ENCODE measurements at places on chromosomes 2 and 18.

- DNase-seq: no peak
Measured at GRCh38 chr2:40016151-40016885, 237.3 kb upstream of the THUMPD2 start.

GRCh38 chr2:173431191-173431590 lies 76.5 kb downstream of the CDCA7 start:
- no peak for DNase-seq

GRCh38 chr2:73386342-73386868 lies 769 bp downstream of the ALMS1 start:
- DNase-seq: no peak

DNA sequence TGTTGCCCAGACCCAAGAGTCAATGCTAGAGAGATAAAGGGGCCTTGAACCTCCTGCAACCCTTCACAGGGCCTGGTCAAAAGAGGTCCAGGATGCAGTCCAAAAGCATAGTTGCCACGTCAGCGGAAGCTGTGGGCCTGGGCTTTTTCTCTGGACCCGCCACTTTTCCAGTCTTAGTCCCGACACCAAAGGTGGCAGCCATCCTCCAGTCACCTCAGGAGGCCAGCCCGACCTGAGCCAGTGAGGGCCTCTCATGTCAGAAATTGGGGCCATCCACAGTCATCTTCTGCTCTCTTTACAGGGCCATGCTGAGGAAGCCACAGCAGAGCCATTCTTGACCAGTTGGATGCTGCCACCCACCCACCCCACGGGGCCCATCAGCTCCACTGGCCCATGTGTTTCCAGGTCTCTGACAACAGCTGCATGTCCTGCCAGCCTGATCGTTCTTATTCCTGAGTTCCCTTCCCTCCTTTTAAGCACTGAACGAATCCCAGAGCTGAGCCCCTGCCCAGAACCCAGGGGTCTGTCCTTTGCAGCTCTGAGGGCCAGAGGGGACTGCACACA lies 34.1 kb upstream of the KLHL29 start:
- DNase-seq: no peak

DNA sequence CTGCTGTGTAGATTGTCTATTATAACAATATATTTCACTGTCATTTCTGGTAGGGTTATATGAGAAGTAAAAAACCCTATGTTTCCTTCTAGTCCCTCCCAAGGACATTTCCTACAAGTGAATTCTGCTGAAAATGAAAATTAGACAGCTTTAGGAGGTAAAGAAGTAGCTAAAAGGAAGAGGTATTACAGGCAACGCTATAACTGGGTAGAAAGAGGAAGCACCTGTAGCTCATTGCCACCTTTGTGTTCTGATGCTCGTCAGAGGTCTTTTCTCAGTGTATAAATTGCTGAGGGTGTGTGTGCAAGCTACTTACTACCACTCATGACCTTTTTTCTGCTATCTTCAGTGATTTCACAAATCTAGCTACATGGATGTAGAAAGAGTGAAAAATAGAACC lies 1.4 kb downstream of the DNAJC10 start:
- DNase-seq: no peak

GRCh38 chr2:227816507-227817294 lies 3.1 kb downstream of the CCL20 start:
- DNase-seq: no peak

DNA sequence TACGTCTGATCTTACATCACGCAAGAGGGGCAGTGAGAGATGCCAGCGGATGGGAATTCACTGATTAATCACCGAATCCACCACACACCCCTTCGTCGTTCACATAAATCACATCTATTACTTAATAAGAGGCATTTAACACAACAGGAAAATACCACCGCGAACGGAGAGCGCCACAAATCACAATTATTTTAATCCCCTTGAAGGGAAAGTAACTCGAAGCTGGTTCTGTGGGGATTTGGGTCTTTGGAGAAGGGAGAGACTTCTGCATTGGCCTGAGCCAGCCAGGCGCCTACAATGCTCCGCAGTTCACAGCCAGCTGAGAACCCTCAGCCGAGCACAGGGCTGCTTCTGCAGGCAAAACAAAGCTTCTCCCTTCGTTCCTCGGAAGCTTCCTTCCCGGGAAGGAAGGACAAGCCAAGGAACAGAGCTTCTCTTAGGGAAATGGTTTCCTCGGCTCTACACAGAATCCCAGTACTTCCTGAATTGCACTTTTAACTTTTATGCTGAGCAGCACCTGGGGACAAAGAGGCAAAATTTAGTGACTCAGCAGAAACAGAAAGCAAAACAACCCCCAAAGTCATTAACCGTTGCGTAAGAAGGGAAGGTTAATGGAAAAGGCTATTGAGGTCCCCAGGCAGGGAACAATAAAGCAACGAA lies at the start of gene LRP1B:
TSS of gene LRP1B (minus strand) at position 7 of the 660 bp plus-strand sequence. CDS start 287 bp downstream, outside the sequence.
- DNase-seq: no peak

- DNase-seq: no peak
Measured at GRCh38 chr2:138060301-138060635, 96.0 kb downstream of the HNMT start.

DNA sequence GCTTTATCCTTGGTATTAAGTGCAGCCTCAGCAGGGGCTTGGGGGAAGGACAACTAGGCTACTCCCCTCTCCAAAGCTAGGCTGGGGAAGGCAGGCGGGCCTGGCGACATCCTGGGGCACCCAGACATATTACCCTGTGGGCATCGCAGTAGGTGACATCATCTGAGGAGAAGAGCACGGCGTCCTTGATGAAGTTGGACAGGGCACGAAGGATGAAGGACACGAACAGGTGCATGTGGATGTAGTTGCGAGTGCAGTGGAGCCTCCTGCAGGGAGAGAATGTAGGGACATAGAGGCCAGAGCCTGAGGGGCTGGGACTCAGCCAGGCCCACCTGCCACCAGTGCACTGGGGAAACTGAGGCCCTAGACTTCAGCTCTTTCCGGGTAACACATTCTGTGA lies 32.3 kb downstream of the TMEM37 start:
- DNase-seq: no peak

DNA sequence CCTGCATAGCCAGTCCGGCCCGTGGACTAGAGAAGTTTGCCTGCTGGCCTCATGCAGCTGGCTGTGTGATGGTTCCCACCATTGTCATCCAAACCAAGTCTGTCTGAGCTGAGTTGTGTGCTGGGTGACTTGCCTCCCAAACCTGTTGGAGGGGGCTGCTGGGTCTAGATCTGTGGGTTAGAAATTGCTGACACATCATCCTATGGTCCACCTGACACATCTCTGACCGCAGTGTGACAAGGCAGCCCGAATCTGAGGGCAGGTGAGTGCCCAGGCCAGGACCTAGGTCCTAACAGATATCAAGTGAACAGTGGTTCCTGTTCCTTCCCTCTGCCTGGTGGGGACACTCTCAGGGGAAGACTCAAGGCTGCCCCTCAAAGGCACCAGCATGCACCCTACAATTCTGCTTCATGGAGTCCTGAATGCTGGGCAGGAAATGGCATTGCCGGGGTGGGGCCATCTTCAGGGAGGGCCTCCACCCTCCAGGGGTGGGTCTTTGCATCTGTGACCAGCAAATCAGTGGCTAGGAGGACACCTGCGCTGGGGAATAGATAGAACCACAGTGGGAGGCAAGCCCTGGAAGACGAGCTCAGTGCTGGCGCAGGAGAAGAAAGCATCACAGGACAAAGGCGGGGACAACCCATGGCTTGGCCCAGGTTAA lies 117.9 kb upstream of the ID2 start:
- no peak for DNase-seq

GRCh38 chr2:222930862-222931261 lies 70.0 kb downstream of the ACSL3 start:
- no peak for DNase-seq

DNA sequence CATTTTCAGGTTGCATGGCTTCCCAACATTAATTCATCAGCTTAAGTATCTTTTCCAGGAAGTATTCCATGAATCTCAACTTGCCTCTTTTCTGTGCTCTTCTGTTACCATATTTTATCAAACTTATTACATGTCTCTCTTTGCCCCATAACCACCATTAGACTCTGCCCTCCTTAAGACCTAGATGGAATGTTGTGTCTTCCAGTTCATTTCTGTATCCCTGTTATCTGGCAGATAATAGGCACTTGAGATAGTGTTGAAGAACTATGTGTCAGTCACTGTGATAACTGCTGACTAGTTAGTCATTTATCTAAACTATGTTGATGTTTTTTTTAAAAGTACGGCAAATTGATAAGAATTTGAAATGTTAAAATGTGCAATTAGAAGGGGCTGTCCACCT lies 41.8 kb downstream of the GLS start:
- no peak for DNase-seq

GRCh38 chr2:211652327-211652726 lies 886.3 kb downstream of the ERBB4 start:
- no peak for DNase-seq

DNA sequence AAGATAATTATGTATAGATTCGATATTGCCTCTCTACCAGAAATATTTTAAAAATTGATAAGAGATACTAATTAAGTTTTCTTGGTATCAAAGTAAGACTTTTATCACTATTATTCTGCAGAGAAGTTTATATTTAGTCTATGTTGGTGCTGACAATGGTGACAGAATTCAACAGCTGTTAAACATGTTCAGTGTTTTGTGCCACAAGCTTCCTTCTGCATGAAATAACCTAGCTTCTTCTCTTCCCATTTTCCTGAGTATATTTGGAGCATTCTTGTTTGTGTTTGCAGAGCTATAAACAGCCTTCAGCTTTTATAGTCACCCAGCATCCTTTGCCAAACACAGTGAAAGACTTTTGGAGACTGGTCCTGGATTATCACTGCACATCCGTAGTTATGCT lies 229.2 kb upstream of the RAB12 start:
- no peak for DNase-seq

GRCh38 chr2:226079671-226080181 lies 680.2 kb downstream of the NYAP2 start:
- DNase-seq: no peak

- no peak for DNase-seq
Measured at GRCh38 chr2:222689322-222689721, 17.9 kb downstream of the MOGAT1 start.

DNA sequence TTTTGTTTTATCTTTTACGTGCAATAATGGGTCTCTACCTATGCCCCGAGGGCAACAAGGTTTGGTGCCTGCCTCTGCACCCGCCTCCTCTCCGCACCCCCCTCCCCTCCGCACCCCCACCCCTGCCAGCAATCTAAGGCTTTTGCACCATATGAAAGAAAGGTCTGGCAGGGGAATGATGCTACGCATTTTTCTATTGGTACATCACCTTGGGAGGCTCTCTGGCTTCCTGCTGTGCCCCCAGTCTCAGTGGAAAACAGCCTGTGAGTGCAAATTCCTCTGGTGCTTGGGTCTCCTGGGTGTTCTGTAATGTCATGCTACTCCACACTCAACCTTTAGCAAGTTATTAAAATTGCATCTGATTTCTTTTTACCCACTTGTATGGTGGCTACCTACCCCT lies 161.3 kb upstream of the SMAD7 start:
- DNase-seq: no peak

DNA sequence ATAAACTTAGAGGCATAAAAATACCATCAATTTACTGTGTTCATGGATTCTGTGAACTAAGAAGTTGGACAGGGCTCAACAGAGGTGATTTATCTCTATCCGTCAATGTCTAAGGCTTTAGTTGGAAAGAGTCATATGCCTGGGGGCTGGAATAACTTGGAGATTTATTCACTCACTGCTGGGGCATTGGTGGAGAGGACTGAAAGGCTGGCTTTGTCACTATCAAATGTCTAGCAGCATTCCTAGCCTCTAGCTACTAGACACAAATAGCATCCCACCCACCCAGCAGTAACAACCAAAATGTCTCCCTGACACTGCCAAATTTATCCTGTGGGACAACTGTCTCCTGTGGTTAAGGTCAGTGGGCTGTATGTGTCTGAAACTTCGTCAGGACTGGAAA lies 71.0 kb downstream of the EVA1A start:
- no peak for DNase-seq

DNA sequence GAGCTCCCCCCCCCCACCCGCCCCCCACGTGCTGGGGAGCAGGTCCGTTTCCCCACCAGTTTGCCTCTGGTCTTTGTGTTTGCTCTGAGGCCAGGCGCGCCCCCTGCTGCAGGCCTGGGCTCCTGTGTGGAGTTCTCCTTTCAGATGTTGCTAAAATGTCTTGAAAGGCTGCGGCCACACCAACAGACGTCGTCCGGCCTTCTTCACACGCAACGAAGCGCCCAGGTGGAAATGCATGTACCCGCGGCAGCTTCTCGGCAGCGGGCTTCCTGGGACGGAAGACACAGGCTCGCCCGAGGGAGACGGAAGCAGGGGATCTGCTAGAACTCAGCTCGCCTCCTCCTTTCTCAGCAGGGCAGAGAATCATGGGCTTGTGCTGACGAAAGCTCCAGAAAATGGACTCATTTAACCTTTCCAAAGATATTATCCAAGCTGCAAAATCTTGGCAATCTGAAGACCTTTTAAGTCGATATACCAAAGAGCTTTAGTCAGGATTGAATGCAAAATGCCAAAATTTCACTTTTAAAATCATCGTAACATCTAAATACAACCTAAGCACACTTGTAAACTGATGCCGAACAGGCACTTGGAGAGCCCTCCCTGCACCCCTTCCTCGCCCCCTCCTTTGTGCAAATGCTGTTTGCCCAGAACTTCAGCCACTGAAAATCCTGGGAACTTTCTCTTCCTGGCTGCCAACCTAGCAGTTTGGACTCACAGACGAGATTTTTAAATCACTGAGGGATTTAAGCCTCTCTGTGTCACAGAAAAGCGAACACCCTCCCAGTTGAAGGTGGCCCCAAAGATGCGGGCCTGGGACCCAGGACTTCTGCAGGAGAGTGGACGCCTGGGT lies 125.5 kb upstream of the ZNF516 start:
- no peak for DNase-seq

- DNase-seq: no peak
Measured at GRCh38 chr2:40716879-40717278, 265.0 kb upstream of the SLC8A1 start.
